ENCODE measurements at places on chromosomes 3 and 15.

DNA sequence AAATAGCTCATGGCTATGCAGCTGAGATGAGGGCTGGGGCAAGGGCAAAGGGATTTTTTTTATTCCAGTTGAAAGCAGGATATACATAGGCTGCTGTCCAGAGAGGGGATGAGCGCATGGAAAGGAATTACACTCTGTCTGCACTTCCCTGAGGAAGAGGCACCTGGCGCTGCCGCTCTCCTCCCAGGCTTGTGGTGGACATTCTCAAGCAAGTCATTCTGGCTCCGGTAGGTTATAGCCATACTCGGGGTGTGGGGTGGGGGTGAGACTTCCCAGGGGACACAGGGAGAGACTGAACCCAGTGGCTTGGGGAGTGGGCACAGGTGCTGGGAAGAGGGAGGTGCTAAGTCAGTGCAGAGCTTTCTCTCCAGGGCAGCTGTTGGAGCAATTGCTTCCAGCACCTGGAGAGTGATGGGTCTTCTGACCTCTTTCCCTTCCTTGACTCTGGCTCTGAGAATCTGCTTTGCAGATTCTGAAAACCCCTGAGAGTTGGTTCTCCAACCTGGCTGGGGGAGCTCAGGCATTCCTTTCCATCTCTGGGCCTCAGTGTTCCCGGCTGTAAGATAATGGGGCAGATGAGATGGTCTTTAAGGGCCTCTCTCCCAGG lies 24.3 kb downstream of the CYP8B1 start:
- no peak for DNase-seq

GRCh38 chr3:129001806-129002572 lies 885 bp downstream of the EFCC1 start:
- no peak for DNase-seq

DNA sequence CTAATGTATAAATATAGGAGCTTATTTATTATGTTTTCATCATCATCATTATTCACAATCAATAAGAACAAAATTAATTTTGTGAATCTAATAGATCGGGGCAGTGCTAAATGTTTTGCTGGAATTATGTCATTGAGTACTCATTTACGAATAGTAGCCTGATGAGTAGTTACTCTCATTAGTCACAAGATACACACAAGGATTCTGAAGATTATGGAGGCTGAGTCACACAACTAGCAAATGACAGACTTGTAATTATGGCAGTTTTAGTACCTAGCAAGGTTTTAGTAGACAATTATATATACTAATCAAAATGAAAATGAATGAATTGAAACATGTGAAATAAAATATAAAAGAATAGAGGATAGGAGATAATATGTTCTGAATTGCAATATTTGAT lies 954.2 kb downstream of the CADM2 start:
- no peak for DNase-seq

DNA sequence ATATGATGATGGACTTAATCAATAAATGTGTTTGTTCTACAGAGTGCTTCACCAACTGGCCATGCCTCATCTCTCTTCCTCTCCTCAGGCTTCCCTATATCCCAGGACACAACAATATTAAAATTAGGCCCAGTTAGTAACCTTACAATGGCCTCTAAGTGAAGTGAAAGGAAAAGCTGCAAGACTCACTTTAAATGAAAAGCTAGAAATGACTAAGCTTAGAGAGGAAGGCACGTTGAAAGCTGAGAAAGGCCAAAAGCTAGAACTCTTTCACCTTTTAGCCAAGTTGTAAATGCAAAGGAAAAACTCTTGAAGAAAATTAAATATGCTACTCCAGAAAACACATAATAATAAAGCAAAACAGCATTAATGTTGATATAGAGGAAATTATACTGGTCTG lies 1010.3 kb downstream of the NAALADL2 start:
- no peak for DNase-seq

GRCh38 chr15:65106011-65106590 lies 8.9 kb downstream of the UBAP1L start:
- no peak for DNase-seq
